ENCODE measurements at places on chromosomes 4 and X.

GRCh38 chr4:20017777-20018115 is 234.0 kb upstream of the SLIT2 start:
- ATAC-seq: no peak

DNA sequence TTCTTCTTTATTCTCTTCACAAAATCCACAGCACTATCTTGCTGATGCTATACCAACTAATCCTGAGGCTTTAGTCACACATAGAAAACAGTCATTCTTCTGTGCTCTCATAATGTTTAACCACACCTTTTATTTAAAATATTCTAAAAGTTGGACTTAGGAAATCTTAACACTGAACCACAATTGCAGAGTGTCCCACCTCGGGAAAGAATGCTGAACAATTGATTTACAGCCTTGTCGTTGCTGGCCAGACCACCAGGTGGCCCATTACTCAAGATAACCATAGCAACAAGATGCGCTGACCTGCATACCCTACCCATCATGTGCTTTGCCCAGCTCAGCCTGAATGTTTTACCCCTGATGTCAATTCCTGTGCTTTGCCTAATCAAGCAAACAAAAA is 100.8 kb downstream of the ARSJ start:
- ATAC-seq: no peak

GRCh38 chrX:63426519-63426918 is 75.4 kb upstream of the SPIN4 start:
- ATAC-seq: no peak

DNA sequence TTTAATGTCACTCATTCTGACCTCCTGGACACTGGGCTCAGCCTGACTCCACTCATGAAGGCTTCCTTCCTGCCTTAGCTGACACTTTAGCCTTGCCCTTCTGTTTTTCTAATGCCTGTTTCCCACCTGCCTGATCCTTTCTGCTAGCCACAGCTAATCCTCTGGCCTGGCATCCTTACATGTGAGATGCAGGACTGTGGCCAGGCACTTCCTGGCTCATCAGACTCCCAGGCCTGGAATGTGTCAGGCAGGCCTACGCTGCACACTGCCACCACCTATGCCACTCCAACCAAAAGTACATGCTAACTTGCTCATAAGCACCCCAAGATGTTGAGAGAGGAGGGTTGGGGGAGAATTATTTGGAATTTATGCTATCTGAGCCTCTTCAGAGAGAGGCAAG is 138.8 kb upstream of the NALF2 start:
- ATAC-seq: no peak

GRCh38 chr4:184406958-184407391 is 67.4 kb downstream of the IRF2 start:
- ATAC-seq: no peak

DNA sequence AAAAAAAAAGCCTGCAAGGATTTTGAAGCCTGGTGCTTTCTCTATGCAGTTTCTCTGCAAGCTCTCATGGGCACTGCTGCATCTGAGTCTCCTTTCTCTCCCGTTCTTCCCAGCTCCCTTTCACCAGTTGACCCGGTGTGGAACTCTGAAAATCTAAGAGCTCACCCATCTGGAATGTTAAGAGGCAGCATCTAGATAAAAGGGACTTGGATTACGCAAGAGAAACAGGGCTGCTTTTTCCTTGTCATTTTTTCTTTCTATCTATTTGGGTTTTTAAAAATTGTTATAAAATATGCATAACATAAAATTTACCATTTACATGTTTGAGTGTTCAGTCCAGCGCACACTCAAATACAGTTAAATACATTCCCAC is 95.2 kb upstream of the RPS6KA3 start:
- no peak for ATAC-seq

DNA sequence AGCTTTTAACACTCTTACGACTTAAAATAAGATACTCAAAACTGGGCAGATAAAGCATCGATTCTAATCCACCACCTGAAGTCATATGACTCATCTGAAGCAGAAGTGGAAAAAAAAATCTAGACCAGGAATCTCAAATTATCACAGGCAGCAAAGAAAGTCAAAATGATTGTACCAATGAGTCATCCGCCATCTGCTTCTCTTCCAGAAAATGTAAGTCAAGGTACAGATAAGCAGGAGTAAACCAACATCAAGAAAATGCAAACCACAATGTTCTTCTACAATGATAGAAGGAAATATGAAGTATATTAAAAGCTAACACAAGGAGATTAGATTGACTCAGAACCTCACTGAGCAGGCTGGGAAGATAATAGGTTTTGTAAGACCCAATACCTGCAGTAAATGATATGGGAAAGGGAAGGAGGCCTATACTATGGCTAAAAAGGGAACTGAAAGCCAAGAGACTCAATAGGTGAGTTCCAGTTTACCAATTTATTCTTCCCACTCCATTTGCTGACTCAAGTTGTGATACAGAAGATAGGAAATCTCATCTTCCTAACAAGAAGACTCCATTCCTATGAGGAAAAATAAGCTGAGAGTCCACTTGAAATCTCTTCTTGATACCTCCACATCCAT is 88.4 kb upstream of the TET2 start:
- no peak for ATAC-seq

DNA sequence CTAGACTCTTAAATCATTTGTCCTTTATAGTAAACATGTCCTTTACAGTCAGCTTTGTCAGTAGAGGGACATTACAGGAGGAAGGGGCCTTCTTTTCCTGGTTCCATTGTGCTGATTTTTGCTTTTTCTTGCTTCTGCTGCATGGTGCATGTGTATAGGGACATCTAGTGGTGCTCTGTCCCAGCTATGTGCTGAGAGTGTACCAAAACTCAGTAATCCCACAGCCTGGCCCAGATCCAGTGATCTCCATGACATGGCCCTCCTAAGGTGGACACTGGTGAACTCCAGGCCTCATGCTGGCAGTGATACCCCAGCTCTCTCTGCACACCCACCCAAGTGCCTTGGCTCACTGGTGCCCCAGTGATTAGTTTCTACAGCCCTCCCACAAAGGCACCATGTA is 45.2 kb downstream of the MAGEB17 start:
- ATAC-seq: no peak

All from stimulated activated memory B cell treated with anti-CD40 and anti-IgM and Interleukin-4, amounts not matched to agents 10 μg/mL and 1 μg/mL and 100 μg/mL, for 72 hours (primary cell).